T-cell (primary cell): ENCODE measurements at places on chromosomes 3 and 15. TPM values are rescaled to one million over a fixed set of nuclear protein-coding genes. Genes with fewer than 3 reads are reported as not detected.

GRCh38 chr15:83904107-83905040 is 250.5 kb downstream of the ADAMTSL3 start:
- DNase-seq = no peak

DNA sequence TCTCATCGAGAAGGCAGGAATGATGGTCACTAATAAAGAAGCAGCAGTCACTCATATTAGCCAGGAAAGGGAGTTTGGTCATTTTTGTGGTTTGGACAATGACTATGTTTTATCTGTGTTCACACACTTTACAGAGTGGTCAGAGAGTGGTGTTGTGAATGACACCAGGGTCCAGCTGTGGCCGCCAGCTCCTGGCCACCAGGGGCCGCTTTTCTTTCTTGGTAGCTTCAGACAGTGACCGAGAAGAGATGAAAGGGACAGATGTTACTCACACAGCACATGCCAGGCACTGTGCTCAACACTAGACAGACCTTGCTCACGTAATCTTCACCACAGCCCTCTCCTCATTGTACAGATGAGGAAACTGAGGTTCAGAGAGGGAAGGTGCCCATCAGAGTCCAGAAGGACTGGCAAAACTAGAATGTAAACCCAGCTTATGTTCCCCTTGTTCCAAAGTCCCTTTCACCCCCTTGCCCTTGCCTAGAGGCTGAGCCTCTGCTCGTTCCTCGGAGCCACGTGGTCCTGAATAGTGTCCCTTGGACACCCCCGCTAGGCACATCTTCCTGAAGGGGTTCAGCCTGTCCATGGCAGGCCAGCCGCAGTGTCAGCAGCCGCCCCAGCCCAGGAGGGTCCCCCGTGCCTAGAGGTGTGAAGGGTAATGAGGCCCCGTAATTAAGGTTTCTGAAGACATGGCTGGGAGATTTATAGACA is 55.6 kb downstream of the CYP11A1 start:
- DNase-seq = no peak

GRCh38 chr3:157059661-157060060 is 100.3 kb downstream of the CCNL1 start:
- no peak for DNase-seq

DNA sequence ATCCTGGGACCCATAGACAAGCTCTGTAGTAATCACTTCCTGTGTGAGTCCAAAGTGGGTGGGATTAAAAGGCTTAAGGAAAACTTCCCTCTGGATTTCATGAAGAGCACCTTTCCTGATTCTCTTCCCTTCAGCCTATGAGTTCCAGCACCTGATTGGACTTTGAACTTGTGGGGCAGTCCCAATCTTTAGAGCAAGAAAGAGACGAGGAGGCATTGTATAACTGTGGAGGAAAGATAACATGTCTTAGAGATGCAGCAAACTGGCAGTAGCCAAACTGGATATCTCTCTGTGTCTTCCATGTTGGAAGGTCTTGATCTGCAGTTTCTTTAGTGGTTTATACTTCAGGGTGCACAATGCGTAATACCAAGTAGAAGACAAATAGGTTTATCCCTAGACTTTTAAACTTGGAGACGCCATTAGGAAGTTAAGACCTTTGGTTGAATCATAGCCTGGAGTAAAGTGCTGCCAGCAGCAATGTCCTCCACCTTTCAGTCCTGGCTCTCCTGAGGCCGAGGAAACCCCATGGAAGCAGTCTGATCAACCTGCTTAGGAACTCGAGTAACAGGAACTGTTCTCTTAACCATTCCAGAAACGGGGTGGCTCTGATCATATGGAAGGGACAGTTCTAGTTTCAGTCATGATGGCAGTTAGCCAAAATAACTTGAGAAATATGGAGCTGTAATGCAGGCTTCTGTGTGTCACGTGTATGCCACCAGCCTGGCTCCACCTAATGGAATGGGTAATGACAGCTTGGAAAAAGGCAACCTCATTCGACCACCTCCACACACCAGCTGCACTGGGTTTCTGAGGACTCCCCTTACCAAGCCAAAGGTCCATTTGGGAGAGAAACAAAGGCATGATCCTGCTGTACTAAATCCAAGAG is 4.7 kb downstream of the EIF1B start:
- DNase-seq = no peak

- DNase-seq = no peak
Measured at GRCh38 chr15:56933410-56933809, 15.0 kb downstream of the TCF12 start.

- DNase-seq = no peak
Measured at GRCh38 chr15:91894606-91895005, 41.1 kb downstream of the SLCO3A1 start.

GRCh38 chr15:101277943-101278564 is 769 bp upstream of the SELENOS start:
- DNase-seq = no peak

DNA sequence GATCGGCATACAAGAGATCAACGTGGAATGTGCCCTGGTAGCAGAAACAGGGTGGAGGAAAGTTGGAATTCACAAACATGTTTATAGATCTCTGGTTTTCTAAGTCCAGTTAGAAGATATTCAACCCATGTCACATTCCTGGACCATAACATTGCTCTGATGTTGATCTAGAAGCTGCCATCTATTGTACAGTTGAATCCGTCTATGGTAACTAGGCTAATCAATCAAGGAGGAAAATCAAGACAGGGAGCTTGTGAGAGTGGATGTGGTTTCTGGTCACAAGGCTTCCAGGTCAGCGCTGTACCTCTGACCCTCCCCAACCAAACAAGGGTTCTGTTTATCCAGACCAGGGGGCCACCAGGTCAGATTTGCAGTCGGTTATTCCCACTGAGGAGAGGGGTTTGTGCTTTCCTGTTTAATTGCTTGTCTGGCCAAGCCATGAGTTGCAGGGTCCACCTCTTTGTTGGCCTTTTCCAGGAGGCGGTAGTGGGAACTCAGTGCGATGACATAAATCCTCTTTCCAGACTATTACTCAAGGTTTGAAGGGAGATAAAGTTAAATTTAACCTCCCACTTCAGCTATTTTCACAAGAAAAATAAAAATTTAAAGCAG is 130.3 kb downstream of the SLCO3A1 start:
- DNase-seq = no peak

DNA sequence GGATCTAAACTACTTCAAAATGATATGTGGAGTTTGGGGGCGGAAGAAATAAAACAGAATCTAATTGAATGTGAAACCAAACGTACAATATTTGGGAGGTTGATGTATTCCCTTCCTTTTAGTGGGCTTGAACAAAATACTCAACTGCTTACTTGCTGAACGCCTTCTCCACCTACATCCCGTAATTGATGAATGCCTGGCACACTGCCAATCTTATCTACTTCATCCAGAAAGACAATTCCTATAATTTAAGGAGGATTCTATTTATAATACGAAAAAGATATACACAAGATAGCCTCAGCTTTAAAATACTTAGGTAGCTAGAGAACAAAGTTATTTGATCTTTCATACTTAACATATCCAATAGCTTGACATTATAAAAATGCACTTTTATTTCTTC is 23.1 kb upstream of the PDCD7 start:
- DNase-seq = no peak

DNA sequence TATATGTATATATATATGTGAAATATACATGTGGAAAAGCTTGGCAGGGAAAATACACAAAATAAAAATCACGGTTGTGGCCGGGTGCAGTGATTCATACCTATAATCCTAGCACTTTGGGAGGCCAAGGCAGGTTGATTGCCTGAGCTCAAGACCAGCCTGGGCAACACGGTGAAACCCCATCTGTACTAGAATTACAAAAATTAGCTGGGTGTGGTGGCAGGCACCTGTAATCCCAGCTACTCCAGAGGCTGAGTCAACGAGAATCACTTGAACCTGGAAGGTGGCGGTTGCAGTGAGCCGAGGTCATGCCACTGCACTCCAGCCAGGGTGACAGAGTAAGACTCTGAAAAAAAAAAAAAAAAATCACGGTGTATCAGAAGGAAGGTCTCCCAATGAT is 20.8 kb upstream of the ARHGEF3 start:
- no peak for DNase-seq

GRCh38 chr15:91928675-91929074 is 75.2 kb downstream of the SLCO3A1 start:
- no peak for DNase-seq

Gene SH2D7
- total RNA-seq = not detected

Gene TMEM62
- total RNA-seq = 15.1 TPM

DNA sequence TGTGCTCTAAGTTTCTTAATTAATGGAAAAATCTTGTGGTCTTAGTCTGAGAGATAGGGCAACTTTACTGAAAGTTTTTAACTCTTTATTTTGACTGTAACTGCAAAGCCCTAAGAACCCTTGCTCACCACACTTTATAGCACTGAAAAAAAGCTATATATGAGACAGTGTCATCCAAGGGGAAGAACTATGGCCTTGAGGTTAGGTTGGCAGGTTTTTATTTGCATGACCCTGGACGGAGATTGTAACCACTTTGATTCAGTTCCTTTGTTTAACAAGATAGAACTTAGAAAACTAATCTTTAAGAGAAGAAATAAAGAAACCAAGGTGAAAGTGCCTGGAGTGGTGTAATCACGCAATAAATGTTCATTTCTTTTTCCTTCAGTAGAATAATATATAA is 30.6 kb upstream of the LYSMD4 start:
- DNase-seq = no peak

DNA sequence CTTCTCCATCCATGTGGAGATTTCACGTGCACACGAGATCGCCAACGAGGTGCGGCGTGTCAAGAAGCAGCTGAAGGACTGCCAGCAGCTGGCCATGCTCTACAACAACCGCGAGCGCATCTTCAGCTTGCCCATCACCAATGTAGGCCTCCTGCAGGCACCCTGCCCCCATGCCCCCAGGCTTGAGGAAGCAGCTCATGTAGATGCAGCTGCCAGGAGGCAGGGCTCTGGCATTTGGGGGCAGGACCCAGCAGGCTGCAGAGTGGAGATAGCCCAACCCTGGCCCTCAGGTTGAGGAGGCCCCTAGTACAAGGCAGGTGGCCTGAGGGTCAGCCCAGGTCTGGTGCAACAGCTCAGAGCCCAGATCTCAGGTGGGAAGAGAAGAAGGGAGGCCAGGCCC is 36.4 kb downstream of the DNAH1 start:
- no peak for DNase-seq

DNA sequence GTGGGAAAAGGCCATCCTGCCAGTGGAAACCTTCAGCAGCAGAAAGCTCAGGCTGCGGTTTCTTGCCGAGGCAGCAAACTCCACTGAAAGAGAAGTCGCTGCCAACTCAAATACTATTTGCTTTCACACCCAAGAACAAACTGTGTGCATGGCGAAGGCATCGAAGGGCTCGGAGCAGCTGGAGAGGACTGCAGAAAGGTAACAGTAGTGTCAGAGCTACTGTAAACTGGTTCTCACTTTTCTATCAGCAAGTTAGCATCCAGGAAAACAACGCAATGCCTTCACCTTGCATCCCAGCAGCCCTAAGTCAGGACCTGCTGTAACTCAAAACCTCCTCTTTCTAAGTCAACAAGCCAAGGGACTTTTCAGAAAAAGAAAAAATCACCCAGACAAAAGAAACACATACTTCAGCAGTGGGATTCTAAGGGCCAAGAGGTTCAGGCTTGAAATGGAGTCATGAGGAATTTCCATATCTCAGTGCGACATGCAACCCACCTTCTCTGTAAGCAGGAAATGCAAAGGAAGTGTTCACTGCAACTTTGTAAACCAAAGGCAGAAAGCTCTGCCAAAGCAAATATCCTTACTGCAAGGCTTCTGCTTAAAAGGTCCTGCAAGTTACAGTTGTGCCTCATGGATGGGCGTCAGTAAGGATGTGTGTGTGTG is 193.5 kb downstream of the FOXP1 start:
- peak; percentile 48 for DNase-seq

- no peak for DNase-seq
Measured at GRCh38 chr3:101549473-101549872, 12.2 kb upstream of the TRMT10C start.

Gene TSPAN3
- total RNA-seq = 26.3 TPM

DNA sequence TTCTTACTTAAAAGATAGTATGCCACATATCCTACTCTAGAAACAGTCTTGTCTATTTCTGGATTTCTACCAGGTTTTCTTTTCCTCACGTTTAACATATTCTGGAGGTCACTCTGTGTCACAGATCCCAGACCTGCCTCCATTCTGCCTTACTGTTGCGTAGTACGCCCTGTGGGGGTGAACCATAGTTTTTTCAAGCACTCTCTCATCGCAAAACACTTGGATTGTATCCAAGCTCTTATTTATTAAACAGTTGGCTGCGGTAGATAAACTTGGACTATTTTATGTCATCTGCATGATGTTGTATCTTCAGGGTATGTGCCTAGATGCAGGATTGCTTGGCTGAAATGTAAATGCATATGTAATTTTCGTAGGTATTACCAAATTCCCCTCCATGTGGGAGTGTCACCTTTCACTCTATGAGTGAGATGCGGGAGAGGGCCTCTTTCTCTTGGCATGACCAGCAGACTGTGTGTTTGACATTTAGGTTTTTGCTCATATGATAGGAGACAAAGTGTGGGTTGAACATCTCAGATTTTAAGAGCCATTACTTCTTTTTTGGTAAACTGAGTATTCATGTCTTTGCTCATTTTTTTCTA is 55.8 kb downstream of the ABTB1 start:
- no peak for DNase-seq

GRCh38 chr15:98412852-98413251 is 235.5 kb upstream of the IGF1R start:
- DNase-seq = no peak

GRCh38 chr3:69330891-69331400 is 54.9 kb downstream of the FRMD4B start:
- DNase-seq = no peak

DNA sequence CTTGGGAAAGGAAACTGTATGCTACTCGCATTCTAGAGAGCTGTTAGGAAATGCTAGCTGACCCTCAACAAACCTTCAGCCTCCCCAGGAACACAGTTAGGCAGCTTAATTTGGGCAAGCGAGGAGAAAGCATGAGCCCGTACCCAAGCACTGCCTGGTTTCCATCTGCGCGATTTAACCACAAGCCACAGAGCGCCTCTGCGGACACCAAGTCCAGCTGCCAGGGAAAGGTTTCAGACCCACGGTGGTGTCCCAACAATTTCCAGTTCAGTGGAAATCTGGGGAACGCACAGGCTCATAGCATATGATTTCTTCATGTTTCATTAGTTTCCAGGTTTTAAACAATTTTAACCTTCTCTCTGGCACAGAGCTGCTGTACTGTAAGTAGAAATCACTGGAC is 617.6 kb downstream of the FHIT start:
- no peak for DNase-seq

Gene STRIT1
- not detected for total RNA-seq

GRCh38 chr15:91099616-91099994 is 452 bp upstream of the SV2B start:
- no peak for DNase-seq

Gene ZNF662
- 7.6 TPM for total RNA-seq

Gene SCAANT1
- not detected for total RNA-seq

Gene SLC15A2
- total RNA-seq = 3.0 TPM

GRCh38 chr15:100571592-100572167 is 30.3 kb downstream of the LINS1 start:
- no peak for DNase-seq

GRCh38 chr15:93321881-93322282 is 232.9 kb upstream of the RGMA start:
- DNase-seq = no peak

DNA sequence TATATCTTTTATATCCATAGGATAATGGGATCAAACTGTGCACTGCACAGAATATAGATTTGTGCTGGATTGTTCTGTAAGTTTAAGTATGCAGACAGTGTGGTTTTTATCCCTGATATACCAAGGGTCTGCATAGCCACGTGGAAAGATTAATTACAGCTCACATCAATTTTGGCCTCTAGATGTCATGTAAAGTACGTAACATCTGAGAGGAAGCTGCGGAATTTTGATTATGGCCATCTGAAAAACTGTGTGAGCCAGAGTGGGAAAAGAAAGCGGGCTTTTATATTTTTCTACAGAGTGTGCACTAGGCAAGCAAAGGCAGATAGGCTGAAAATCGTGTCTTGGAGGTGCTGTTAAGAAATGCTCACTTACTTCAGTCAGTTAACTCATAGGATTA is 562.7 kb downstream of the GBE1 start:
- DNase-seq = no peak
